G401 (cell line): ENCODE measurements at places on chromosomes 7 and 10. TPM values are rescaled to one million over a fixed set of nuclear protein-coding genes. Genes with fewer than 3 reads are reported as not detected.

DNA sequence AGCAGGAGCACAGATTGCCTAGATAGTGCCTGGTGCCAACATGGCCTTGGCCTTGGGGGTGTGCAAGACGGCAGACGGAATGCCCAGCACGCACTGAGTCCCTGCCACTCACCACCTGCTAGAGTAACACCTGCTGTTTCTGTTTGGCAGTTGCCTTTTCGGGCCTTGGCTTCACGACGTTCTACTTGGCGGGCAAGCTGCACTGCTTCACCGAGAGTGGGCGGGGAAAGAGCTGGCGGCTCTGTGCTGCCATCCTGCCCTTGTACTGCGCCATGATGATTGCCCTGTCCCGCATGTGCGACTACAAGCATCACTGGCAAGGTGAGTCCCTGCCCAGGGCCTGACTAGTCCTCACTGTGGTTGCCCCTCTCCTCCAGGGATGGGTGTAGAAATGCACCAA, 118.0 kb downstream of the PLPP4 start:
- peak; percentile 98 for DNase-seq

- no peak for DNase-seq
Observed at GRCh38 chr10:11113156-11113555, 95.5 kb downstream of the CELF2 start.

GRCh38 chr10:122655524-122656307, 43.9 kb downstream of the C10orf120 start:
- DNase-seq: no peak

GRCh38 chr7:74057987-74058386, 25.6 kb upstream of the LIMK1 start:
- DNase-seq: no peak

- peak; percentile 56 for DNase-seq
Observed at GRCh38 chr7:2157473-2158279, 75.1 kb downstream of the MAD1L1 start.

DNA sequence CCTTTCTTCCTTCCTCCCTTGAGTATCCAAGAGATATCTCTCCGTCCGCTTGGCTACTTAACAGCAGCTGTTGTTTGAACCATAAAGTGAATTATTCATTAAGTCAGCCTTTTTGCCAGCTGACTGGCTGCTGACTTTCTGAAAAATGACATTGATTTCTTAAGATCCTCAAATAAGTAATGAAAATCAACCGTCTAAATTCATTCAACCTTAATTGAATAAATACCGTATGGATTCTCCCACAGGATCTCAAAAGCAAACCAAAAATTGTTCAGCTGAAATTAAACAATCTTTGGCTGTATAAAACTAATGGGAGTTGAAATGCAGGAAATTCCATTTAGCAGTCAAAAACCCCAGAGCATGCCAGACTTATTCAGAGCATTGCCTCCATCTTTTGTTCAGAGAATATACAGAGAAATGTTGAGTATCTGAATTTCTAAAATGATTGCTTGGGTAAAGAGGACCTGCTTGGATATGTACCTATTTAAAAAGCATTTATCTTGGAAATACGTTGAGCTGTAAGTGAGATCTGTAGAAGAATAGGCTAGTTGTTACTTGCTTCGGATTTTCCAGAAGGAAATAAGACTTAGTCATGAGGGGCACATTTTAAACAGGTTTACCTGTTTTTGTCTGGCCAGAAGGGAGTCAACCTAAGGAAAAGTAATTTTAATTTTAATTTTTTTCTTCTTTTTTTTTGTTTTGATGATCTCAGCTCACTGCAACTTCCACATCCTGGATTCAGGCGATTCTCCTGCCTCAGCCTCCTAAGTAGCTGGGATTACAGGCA, 136.2 kb downstream of the PLXDC2 start:
- no peak for DNase-seq

GRCh38 chr10:15069230-15069629, 19.3 kb downstream of the ACBD7 start:
- DNase-seq: no peak

DNA sequence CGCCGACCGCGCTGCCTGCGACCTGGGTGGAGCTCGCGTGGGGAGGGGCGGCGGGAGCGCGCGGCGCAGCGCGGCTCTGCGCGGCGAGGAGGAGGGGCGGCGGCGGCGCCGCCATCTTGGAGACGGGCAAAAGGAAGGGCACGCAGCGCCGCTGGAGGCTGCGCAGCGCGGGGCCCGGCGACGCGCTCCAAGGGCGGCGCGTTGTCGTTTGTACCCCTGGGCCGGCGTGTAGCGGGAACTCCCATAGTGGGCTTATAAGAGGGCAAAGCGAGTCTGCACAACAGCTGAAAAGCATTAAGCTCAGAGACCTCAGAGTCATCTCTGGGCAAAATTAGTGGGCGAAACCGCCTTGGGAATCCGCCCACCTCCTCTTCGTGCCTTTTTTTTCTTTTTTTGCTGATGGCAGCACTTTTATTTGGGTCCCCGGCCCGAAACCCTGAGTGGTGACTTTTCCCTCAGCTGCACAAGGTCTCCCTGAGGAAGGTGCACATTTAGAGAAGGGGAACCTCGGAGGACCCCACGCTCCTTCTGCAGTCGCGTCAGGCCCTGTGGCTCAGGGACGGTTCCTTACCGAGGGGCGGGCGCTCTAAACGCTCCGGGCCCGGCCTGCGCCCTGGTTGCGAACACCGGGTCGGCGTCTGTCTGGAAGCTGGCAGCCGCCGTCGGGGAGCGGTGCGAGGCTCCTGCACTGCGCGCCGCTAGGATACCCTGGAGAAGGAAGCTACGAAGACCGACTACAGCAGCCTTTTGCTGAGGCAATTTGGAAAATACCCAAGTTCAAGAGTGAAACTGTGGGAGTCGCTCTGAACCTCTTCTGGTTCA, 428 bp upstream of the MCMBP start:
- peak; percentile 86 for DNase-seq

GRCh38 chr7:123916240-123916724, 8.8 kb upstream of the SPAM1 start:
- DNase-seq: peak; percentile 29

DNA sequence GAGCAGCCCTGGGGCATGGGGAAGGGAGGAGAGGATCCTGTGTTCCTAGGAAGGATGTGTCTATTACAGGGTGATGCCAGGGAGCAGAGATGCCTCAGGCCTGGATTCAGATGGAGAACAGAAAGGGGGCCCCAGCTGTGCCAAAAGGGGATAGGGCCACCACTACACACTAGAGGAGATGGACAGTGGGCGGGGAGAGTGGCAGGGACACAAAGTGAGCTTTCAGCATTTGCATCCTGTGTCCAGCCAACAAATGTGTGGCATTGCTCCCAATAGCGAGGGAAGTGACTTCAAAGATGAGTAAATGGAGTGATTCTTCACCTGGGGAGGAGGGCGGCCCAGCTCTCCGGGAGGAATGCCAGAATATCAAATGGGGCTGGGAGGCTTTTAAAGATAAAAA, 64.9 kb upstream of the WAPL start:
- DNase-seq: peak; percentile 5

- peak; percentile 81 for DNase-seq
Observed at GRCh38 chr10:14173706-14174594, 156.8 kb downstream of the FRMD4A start.

DNA sequence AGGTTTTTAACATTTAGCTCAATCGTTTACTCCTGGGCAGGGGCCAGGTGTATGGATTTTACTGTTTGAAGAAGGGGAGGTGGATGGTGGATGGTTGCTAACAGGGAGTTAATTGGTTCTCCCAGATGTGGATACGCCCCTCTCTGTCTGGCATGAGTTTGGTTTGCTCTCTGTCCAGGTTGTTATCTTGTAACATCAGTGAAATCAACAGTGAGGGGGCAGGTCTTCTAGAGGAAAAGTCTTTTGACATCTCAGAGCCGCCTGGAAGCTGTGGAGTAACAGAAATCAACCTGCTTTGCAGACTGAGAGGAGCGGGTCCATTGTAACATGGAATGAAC, 243.4 kb downstream of the MGMT start:
- no peak for DNase-seq

DNA sequence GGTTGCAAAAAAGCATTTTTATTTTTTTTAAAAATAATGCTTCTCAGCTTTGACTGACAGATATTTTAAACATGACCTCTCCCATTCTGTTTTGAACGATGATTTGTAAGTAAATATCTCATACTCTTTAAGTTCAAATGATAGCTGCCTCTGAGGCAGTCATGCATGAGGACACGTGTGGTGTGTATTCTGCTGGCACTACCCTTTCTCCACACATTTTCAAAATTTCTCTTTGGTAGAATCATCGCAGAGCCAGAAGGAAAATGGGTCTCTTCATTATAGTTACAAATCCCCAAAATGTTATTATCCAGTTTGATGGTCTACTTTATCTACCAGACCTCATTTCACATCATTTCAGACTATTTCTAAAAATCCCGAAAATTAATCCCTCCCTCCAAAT, 55.1 kb downstream of the FZD1 start:
- no peak for DNase-seq

DNA sequence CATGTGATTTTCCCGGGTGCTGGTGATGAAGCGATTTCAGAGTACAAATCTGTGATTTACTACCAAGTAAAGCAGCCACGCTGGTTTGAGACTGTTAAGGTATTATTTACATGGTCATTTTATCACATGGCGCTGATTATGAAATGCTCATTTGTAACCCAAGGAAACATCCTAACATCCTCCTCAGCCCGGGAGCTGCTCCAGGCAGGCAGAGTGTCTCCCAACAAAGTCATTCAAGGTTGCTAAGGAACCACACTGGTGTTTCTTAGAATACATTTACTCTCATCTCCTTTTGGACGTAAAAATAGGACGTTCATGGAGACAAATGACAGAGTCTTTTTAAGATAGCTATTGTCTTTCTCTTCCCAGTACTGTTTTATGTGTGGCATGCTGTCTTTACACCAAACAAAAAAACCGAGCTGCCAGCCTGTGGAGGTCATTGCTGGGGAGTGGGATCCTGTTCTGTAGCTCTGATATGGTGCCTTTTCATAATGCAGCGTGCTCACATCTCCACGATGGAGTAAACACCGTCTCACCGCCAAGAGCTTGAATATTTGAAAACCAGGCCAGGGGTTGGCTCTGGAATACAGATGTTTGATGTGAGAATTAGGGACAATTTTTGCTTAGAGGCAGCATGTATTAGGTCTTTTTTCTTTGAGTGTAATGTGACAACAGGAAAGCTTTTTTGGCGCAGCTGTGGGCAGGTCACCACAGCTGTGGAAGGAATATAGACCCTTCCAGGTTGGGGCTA, 119.6 kb downstream of the DOCK1 start:
- no peak for DNase-seq

GRCh38 chr7:74515276-74515675, 61.6 kb downstream of the GTF2IRD1 start:
- DNase-seq: no peak

DNA sequence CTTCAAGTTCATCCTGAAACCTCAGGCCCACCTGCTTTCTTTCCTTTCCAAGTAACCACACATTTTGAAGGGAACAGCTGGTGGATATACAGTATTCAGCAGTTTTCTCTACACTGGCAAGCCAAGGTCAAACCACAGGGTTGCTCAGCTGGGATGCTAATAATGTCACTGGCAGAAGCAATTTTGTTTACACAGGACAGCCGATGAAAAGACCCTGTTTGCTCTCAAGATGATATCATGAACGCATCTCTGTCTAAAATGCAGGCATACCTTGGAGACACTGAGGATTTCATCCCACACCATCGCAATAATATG, 186.2 kb downstream of the USP6NL start:
- DNase-seq: no peak

DNA sequence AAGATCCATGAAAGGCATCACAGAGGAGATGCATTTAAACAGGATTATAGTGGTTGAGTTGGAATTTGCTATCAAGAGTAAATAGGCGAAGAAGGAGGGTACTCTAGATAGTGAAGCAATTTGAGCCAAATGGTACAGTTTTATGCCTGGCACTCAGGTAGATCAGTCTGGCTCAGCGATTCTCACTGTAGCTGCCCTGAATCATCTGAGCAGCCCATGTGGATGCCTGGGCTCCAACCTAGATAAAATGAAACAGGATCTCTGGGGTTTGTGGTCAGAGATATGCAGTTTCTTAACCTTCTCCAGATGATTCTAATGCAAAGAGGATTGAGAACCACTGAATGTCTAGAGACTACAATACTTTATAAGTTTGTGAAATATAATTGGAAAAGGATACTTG, 282.0 kb upstream of the FZD1 start:
- no peak for DNase-seq

- DNase-seq: no peak
Observed at GRCh38 chr10:101055411-101055810, 6.4 kb upstream of the KAZALD1 start.

GRCh38 chr10:6348096-6348874, 145.6 kb downstream of the PFKFB3 start:
- peak; percentile 74 for DNase-seq

DNA sequence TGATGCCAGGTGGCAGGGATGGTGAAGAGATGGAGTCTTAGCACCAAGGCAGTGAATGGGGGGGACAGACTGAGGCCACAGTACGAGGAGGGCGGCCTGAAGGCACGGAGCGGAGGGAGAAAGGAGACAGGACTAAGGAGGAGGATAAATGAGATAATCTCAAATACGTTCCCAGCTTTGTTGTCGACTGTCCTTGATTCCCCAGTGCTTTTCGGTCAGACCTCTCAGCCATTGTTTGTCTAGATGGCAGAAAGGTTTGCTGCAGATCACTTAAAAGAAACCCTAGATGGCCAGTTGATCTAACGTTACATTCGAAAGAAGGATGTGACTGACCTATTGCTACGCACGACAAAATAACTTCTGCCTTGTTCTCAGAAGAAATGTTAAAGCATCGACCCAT, 479.0 kb downstream of the GATA3 start:
- no peak for DNase-seq

DNA sequence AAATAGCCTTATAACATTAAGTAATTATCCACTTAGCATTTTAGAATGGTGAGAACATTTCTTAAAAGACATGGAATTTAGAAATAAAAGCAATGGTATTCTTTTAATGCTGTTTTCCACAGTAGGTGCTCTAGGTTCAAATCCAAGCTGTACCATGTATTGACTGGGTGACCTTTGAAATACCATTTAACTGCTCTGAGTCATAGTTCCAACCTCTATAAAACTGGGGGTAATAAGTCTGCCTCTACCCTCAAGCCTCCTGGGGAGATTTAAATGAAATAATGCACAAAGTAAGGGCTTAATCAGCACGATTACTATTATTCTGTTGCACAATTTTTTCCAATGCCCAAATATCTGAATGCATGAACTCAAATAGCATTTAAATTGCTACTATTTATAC, 236.4 kb upstream of the CCDC6 start:
- DNase-seq: no peak

DNA sequence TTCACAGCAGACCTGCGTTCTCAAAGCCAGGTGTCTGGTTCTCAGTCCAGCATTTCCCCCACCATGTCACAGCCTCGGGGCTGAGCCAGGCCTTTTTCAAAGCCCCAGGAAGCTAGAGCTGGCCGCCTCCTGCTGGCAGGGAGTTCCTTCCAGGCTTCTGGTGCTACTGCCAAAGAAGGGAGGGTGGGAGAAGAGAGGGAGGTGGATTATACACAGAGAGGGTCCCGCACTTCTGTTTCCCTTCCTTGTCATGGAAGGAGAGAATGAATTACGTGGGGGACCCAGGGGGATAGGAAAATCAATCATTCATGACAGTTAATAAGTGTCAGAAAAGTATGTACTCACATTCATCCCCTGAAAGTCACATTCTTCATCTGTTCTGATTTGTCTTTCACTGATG, 600 bp upstream of the LGI1 start:
- DNase-seq: peak; percentile 75

ANXA11 gene
- 99.7 and 111 TPM in 2 replicates for total RNA-seq

HTR5A gene
- not detected in 2 replicates for total RNA-seq

GPRIN2 gene
- total RNA-seq: not detected in 2 replicates

OR2A42 gene
- total RNA-seq: not detected in 2 replicates

C10orf67 gene
- total RNA-seq: not detected in 2 replicates

CUZD1 gene
- total RNA-seq: 1.7 and 1.8 TPM in 2 replicates

ACTR1A gene
- 116 and 185 TPM in 2 replicates for total RNA-seq

VWDE gene
- total RNA-seq: 0.37 TPM in 1 of 2 replicates, not detected in the other
